ENCODE measurements at places on chromosomes 7 and 10. TPM values are rescaled to one million over a fixed set of nuclear protein-coding genes. Genes with fewer than 3 reads are reported as not detected.

The CHST3 gene
- total RNA-seq = 9.1 TPM

The VIPR2 gene
- total RNA-seq = 1.5 TPM

DNA sequence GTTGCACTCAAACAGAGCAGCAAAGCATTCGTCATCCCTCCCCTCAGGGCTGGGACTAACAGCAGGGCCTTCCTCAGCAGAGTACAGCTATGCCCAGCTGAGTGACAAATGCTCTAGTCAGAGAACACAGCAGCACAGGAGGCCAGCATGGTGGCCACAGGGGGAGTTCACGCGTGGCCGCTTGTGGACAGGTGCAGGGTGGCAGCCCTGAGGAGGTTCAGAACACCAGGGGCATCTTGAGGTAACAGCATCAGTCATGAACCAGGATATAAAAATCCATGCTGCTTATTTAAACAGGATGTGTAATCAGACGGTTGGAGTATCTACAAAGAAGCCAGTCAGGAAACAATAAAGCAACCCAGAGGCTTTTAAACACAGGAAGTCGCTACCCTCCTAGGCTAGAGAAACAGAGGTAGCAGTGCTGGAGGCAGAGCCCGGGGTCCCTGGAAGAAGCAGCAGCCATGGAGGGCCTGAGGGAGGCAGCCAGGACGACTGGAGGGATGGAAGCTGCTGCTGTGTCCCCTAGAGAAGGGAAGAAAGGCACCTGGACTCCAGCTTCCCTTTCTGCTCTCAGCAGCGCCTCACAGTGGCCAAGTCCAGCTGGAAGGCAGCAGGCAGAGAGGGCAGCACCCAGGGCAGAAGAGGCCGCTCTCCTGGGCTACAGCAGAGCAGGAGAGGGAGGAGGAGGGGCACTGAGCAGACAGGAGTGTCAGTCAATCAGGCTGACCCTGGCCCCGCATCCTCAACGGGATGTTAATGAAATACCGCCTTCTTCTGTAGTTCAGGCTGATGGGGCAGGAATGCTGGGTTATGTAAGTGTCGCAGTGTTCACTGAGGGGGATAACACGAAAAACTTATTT is 70.8 kb upstream of the UCN3 start:
- no peaks in the 10 kb centered on the region for H3K36me3 ChIP-seq
- peak overlapping the region; percentile 13 for H3K27ac ChIP-seq
- DNase-seq = peak; percentile 73
- H3K27me3 ChIP-seq = no peaks in the 10 kb centered on the region
- no peaks in the 10 kb centered on the region for H3K4me1 ChIP-seq
- no peak overlapping the region for H3K4me3 ChIP-seq

- DNase-seq = no peak
- H3K27ac ChIP-seq = no peak overlapping the region
- no peaks in the 10 kb centered on the region for H3K27me3 ChIP-seq
- no peaks in the 10 kb centered on the region for H3K36me3 ChIP-seq
- peaks cover 7% of the 10 kb centered on the region for H3K4me1 ChIP-seq
- H3K4me3 ChIP-seq = no peak overlapping the region
Measured at GRCh38 chr10:99775850-99776249, 6.6 kb upstream of the ABCC2 start.

DNA sequence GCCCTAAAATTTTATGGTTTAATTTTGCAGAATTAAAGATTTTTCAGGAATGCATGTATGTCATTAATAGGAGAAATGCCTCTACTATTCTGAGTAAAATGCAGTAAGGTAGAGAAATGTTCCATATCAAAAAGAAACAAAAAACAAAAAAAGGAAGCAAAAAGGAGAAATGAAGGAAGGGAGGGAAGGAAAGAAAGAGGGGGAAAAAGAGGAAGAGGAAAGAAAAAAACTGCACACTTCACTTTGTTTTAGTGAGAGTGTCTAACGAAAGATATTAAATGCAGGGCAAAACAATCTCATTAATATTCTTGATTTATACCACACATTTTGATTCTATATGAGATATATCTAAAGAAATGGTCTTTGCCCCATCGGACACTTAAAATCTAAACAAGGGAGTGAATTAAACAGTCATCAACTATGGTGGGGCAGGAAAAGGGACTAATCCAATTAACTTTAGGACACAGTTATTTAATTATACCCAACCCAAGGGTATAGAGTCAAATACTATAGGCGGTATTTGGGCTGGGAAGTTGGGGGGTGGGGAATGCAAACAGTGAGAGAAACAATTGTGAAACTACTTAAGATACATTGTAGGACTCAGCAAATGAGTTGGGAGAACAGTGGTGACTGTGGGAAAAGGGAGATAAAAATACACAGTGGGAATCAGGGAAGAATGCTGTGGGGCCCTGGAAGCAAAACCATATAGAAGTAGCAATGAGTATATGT is 27.0 kb downstream of the IMMP2L start:
- no peaks in the 10 kb centered on the region for H3K36me3 ChIP-seq
- no peak overlapping the region for H3K4me3 ChIP-seq
- DNase-seq = no peak
- H3K27ac ChIP-seq = no peak overlapping the region

DNA sequence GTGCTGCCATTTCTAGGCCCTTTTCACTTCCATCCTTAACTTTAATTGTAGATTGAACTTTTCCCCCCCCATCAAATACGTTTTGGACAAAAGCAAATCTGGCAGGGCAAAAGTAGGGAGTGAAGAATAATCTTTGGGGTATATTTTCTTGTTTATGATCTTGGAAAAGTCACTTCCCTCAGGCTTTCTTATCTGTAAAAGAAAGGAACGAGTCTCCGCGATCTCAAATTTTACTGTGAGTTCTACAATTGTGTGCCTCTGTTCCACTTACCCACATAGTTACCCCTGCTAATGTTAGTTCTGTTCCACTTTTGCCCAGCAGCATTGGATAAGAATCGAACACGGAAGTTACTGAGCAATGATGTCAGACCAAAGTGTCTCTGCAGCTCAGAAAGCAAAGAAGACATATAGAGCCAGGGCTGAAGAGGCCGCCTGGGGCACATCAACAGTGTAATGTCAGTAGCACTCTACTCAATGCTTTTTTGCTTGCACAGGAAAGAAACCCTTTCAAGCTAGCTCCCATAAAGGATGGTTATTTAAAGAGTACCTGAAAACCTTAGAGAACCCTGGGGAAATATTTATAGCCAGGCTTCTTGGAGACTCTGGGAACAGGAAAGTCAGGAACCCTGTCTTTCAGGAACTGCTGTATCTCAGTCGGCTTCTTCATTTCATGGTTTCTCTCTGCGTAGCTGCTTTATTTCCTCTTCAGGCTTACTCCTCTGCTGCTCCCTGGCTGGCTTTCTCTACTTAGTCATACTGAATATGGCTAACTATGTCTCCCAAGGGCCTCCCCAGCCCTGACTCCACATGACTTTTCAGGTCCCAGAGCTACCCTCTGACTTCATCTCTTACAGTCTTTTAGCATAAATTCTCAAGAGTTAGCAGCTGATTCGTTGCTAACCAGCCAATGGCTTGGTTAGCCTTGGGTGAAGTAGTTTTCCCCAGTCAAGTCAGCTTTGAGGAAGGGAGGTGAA is 123.7 kb upstream of the FAM3C start:
- no peaks in the 10 kb centered on the region for H3K27me3 ChIP-seq
- H3K4me3 ChIP-seq = no peak overlapping the region
- H3K4me1 ChIP-seq = no peaks in the 10 kb centered on the region
- H3K36me3 ChIP-seq = no peaks in the 10 kb centered on the region
- no peak for DNase-seq
